ENCODE measurements at places on chromosomes 1 and 21. TPM values are rescaled to one million over a fixed set of nuclear protein-coding genes. Genes with fewer than 3 reads are reported as not detected.

RRP1 gene
- total RNA-seq, result 12.8 TPM

HUNK gene
- not detected for total RNA-seq

PERM1 gene
- total RNA-seq, result not detected

RAB25 gene
- total RNA-seq, result not detected

SLC44A3 gene
- 1.7 TPM for total RNA-seq

AMY1A gene
- not detected for total RNA-seq

LCE2B gene
- total RNA-seq, result not detected

APOBEC4 gene
- total RNA-seq, result not detected

KRTAP19-2 gene
- total RNA-seq, result not detected

USH2A gene
- total RNA-seq, result not detected

Measured in cardiac ventricle fibroblast (primary cell).